ENCODE measurements at places on chromosomes 3 and 15.

DNA sequence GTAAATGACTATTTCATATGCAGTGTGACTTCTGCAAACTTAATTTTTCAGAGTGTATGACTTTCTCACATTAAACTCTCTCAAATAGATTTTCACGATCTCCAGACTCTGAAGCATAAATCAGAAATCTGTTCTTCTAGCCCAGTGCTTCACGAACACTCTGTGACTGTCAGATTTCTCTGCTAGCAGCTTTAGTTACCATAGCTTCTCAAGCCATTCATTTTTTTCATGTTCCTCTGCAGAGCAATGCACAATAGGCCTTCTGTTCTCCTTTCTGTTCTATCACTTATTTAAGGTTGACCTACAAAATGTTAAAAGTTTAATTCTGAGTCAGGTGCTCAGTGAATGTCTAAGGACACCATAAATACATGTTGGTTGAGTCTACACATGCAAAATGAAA lies 1102.2 kb downstream of the TUSC7 start:
- DNase-seq: no peak

- DNase-seq: no peak
Measured at GRCh38 chr3:9473496-9474065, 76.2 kb downstream of the SETD5 start.

GRCh38 chr15:58264053-58264971 lies 126.1 kb downstream of the AQP9 start:
- no peak for DNase-seq

- no peak for DNase-seq
Measured at GRCh38 chr15:90300988-90301706, 35.7 kb downstream of the NGRN start.

DNA sequence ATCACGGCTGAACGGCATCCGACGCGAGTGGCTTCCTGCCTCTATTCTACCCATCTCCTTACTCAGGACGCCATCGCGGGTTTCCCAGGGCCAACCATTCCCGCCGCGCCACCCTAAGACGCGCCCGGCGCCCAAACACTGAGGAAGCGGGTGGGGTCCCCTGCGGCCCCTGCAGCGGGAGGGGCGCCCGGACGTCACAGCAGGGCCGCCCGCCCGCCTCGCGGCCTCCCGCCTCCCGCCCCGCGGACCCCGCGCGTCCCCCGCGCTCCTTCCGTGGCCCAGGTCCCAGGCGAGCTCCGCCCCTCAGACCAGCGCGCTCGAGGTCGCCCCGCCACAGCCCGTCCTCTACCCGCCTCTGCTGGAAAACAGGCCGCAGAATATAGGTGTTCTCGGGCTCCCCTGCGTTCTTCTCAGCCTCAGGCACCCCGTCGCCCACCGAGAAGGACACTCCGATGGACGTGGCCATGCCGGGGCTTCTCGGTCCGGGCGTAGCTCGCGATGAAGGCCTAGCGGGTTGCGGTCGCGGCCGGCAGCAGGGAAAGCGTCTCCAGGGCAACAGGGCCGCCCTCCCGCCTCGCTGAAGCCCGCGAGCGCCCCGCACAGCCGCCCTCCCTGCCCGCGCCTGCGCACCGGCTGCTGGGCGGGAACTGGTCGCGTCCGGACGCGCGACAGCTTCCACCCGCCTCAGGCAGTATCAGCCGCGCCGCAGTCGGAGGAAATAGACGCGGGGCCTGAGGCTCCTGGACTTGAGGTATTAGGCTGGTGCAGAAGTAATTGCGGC lies at the start of gene DYNLT2B:
Gene DYNLT2B, minus strand, starts transcription at position 554 of the 781 bp plus-strand sequence. Its CDS starts 88 bp downstream, at position 466.
- peak; percentile 81 for DNase-seq

DNA sequence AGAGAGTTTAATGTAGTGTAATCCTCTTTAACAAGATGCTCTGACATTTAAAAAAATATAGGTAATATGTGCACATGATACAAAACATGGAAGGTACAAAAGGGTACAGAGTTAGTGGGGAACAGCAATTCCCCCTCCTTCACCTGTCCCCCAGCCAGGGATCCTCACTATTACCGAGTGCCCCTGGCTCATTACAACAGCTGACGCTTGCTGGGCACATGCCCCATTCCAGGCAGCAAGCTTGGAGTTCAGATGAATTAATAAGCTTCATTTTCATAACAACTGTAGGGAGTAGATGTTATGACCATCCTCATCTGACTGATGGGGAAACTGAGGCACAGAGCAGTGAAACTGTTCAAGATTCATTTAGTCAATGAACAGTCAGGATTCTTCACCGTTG lies 41.2 kb downstream of the PCSK6 start:
- DNase-seq: no peak

Data from left renal pelvis (tissue), 4 donors.